Right cardiac atrium (tissue), 5 donors: ENCODE measurements at places on chromosomes 6 and 20.

- no peak for DNase-seq
Measured at GRCh38 chr20:58113716-58114115, 114.7 kb downstream of the ANKRD60 start.

- no peak for DNase-seq
Measured at GRCh38 chr6:39269961-39270360, 40.7 kb upstream of the KCNK5 start.

GRCh38 chr6:35016502-35017321 lies 124.4 kb downstream of the TCP11 start:
- peak; percentile 70 for DNase-seq

DNA sequence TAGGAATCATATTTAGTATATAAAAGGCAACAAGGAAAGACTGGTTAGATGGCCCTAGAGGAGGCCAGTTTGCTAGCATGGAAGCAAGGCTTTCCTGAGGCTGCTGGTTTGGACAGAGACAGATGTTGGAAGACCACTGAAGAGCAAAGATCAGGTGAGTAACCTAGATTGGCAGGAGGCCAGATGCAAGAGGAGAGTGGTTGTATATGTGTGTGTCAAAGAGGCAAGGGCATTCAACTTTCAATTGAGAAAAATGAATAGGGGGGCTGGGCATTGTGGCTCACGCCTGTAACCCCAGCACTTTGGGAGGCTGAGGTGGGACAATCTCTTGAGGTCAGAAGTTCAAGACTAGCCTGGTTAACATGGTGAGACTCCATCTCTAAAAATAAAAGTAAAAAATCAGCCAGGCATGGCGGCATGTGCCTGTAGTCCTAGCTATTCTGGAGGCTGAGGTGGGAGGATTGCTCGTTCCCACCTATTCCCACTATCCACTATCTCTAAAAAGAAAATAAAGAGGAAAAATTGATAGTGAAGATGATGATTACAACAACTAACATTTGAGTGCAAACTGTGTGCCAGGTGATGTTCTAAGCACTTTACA lies 79.8 kb downstream of the PRDM1 start:
- DNase-seq = no peak

DNA sequence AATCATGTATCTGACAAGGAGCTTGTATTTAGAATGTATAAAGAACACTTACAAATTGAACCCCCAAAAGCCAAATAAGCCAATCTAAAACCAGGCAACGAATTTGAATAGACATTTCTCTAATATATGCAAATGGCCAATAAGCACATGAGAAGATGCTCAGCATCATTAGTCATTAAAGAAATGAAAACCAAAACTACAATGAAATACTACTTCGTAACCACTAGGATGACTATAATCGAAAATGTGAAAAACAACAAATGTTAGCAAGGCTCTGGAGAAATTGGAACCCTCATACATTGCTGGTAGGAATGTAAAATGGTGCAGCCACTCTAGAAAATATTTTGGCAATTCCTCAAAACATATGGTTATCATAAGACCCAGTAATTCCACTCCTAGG lies 105.8 kb upstream of the TOP1 start:
- DNase-seq = no peak

GRCh38 chr20:16166737-16167136 lies 406.5 kb downstream of the KIF16B start:
- no peak for DNase-seq
